ENCODE measurements at places on chromosomes 12 and 14.
A peak's percentile ranks its signal among the peaks of the same experiment; 100 is the strongest.

DNA sequence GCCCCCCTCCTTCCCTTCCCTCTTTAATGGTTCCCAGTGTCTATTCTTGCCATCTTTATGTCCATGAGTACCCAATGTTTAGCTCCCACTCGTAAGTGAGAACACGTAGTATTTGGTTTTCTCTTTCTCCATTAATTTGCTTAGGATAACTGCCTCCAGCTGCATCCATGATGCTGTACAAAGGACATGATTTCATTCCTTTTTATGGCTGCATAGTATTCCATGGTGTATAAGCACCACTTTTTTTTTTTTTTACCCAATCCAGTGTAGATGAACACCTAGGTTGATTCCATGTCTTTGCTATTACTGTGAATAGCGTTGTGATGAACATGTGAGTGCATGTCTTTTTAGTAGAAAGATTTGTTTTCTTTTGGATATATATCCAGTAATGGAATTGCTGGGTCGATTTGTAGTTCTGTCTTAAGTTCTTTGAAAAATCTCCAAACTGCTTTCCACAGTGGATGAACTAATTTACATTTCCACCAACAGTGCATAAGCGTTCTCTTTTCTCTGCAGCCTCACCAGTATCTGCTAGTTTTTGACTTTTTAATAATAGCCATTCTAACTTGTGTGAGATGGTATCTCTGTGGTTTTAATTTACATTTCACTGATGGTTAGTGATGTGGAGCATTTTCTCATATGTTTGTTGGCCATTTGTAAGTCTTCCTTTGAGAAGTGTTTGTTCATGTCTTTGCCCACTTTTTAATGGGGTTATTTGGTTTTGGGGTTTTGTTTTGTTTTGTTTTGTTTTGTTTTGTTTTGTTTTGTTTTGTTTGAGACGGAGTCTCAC is 26.0 kb downstream of the RPS29 start:
- no peak for DNase-seq

DNA sequence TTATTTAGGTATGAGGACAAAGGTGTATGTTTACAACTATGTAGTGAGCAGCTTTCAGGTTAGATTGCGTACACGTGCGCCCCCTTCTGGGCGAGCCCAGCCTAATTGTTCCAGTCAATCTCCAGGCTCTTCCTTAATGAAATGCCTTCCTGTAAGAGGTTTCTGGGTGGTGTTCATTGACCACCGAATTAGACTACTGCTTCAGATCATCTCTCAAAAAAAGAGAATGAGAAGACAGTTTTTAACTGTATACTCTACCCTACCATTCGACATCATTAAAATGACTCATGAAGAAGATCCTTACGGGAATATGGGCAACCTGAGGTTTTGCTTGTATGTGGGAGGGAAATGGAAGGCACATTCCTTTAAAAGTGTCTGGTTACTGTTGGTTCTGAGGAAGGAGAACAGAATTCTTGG is 2.1 kb downstream of the LUM start:
- DNase-seq = no peak

DNA sequence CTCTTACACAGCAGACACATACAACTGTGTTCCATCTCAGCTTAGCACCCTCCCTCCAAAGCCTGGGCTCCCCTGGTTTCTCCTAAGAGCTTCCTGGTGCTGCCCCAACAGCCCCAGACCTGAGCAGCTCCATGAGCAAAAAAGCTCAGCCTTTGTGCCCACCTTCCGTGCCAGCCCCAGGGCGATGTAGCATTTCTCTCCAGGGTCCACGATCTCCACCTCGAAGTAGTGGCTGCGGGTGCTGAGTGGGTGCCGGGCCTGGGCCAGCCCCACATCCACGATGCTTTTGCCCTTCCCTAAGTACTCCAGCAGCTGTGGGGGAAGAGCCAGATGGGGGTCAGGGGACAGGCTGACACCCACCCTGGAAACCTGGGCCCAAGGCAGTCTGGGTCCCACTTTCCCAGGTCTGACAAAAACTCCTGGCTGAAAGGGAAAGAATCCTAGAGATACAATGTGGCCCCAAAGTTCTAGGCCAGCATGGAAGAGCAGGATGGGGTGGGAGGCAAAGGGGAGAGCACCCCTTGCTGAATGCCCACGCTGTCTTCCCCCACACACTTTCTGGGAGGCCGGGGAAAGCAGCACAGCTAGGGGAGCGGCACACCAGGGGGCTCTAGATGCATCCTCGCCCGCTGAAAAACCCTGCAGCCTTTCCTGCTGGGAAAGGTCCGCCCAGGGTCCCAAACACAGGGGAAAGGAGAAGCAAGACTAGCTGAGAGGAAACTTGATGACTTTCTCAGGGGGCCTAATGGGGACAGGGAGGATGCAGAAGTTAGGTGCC is 11.0 kb downstream of the SPRYD3 start:
- DNase-seq = no peak

DNA sequence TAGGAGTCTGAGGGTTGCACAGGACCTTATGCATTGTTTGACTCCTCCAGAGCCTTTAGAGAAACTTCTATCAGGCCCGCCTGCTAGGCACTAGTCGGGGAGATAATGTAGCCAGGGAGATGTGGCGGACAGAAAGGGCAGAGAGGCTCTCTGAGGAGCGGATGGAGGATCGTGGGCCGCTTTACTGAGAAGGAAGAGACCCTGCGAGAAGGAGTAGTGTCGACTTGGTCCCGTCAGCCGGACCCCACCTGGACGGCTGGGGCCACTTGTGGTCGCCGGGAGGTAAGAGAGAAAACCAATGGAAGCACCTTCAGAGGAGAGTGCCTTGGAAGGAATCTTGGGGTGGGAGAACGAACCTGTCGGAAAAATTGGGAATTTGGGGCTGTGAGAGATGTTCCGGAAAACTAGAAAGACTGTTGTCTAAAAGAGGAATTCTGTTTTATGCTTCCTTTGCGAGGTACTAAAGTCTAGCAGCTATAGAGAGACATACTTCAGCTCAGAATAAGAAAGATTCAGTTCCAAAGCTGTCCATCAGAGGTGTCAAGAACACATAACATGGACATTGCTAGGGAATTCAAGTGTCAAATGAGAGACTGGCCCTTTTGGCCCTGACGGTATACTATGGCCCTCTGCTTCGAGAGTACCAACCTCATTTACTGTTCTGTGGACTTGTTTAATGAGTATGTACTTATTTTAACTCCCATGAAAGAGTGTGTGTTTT is 660 bp upstream of the MCRS1 start:
- DNase-seq = no peak

- no peak for DNase-seq
These were observed 123.7 kb upstream of the DHRS4 start for GRCh38 chr14:23829736-23830471.

DNA sequence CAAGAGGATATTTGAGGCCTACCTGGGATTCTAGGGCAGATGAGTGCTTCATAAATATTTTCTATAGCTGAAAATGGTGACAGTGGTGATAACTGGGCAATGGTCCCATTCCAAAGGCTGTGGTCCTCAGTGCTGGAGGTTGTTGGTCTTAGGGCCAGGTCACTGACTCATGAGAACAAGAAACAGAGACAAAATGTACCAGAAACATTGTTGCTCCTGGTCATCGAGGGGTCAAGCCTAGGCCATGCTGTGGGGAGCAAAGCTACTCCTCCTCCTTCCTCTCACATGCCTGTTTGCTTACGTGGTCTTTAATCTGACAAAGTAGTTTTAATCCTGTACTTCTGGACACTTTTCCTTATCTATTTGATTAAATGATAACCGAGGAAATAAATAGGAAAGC is 33.8 kb downstream of the ERG28 start:
- DNase-seq = no peak

DNA sequence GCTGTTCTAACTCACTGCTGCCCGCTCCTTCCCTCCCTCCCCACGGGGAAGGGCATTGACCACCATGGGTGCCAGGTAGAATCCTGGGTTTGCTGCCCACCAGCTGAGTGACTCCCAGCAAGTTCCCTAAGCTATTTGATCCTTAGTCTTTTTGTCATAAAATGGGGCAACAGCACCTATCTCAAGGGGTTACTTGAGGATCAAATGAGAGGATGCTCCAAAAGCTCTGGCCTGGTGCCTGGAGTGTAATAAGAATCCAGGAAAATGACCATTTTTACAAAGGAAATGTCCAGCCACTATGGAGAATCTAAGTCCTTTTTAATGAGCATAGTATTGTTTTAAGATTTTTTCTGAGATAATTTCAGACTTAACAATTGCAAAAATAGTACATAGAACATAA is 61.4 kb upstream of the CMKLR1 start:
- DNase-seq = no peak

DNA sequence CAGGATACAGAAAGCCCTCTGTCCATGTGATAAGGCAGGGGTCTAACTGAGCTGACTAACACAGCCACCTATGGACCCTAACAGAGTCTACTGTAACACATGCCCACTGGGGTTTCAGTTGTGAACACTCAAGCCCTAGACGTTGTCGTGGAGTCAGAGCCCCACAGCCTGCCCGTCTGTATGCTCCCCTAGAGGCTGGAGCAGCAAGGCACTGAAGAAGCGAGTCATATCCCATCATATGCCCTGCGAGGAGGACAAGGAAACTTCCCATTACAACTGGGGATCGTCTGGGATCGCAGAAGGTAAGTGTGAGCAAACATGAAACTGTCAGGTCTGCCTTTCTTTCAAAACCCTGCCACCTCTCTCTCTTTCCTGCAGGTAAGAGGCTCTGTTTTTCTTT is 138.1 kb downstream of the GPR65 start:
- DNase-seq = no peak

GRCh38 chr14:36070031-36070719 is 106.3 kb downstream of the PTCSC3 start:
- DNase-seq = peak; percentile 69

DNA sequence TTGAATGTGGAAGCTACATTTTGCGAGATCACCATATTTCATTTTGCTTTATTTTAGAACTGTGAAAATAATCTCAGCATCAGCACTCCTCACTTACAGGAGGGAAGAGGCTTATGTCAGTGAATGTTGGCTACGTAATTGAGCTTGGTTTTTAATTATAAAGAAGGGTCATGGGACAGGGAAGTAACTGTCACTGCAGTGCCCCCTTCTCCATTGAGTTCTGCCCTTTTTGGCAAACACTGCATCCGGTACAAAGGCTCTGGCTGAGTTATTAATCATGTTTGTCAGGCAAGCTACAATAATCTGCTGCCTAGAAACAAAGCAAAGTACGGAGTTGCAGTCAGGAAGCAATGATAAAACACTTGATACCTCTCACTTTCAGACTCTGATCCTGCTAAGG is 546.7 kb downstream of the SNAPC1 start:
- no peak for DNase-seq

DNA sequence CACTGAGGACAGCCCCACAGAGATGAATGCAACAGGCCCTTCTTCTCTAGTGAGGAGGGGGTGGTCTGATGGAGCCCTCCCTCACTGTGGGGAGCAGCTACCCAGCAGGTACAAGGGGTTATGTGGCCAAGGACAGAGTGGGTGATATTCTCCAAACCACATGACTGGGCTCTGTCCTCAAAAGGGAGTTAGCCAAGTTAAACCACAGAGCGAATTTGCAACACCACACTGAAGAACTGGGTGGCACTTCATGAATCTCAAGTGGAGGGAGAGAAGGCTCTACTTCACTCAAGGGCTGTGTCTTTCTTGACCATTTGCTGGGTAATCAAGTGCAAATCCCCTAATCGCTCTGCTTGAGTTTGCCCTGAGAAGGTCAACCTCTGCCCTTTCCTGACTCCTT is 12.5 kb downstream of the GPR68 start:
- DNase-seq = no peak

GRCh38 chr12:47868552-47869031 is 36.2 kb downstream of the VDR start:
- DNase-seq = no peak

- DNase-seq = no peak
These were observed 288.0 kb downstream of the ERC1 start for GRCh38 chr12:1279050-1279449.

- no peak for DNase-seq
These were observed 33.5 kb upstream of the ADGRD1 start for GRCh38 chr12:130920119-130920703.

DNA sequence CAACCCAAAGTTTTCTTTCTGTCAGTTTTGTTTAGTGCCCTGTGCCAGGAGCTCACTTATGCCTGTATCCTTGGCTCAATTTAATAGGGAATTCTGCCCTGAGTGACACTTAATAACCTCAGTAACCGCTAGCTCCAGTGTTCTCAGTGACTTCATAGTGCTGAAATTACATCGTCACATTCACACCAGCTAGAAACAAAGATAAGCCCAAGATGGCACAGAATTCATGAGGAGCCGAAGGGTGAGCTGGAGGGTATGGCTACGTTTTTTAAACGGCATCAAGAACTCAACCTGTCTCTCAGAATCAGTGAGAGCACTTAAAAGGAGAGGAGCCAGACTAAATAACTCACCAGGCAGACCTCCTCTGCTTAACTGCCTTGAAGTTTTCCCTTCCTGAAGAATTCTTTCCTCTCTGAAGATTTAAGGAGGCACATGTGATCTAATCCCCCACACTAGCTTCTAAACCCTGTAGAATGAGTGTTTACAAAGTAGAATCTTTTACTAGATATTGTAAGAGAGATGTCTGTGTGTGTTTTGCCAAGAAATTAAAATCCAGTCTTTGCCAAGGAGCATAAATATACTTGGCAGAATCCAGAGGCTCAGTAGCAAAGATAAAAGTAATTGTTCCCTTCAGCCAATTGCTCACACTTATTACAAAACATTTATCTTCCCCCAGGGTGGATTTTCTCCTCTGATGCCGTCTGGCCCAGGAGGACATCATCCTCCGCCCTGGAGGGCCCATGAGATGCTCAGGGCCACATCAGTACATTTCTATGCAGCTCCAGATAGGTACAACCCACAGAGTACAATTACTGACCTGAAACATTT is 37.3 kb downstream of the PTGER2 start:
- no peak for DNase-seq

GRCh38 chr14:54845641-54846040 is 57.0 kb downstream of the GCH1 start:
- no peak for DNase-seq

DNA sequence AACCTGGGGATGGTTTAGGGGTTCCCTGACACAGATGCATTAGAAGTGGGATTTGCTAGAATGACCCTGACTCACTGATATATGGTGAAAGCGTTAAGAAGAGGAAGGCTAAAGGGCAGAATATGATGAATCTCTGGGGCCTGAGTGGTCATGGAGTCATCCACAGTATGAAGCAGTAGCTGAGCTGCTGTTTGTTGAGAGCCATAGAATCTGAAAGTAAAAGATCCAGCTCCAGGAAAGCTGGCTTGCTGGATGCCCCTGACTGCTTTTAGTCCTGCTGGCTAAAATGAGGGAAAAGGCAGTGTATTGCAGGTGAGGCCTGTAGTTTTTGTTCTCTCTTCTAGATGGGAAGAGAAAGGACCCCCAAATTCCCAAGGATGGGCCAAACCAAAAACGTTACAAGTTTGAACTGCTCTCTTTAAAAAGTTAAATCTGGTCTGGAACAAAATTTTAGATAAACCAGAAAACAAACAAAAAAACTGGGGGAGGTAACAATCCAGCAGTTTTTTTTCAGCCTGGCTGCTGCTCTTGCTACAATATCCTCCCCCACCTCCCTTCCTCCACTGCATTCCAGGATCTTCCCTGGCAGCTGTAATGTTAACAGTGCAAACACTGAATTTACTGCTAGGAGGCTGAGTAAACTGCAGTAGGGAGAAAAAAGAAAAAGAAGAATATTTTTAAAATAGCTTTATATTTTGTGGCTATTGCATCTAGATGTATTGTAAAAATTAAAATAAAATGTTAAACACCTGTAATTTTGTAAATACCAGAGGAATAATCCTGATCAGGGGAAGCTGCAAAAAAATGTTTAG is 16.5 kb downstream of the SEL1L start:
- no peak for DNase-seq

- no peak for DNase-seq
These were observed 15.5 kb downstream of the PKP2 start for GRCh38 chr12:32881107-32881506.

GRCh38 chr12:25347716-25348592 is 97.2 kb upstream of the KRAS start:
- DNase-seq = no peak

Measured in NCI-H1930 (cell line).